ENCODE measurements at places on chromosomes 5 and 9.
A peak's percentile ranks its signal among the peaks of the same experiment; 100 is the strongest.

GRCh38 chr9:99185934-99186333 lies 35.8 kb downstream of the ALG2 start:
- no peak for DNase-seq

GRCh38 chr9:108933231-108933717 lies 650 bp downstream of the ELP1 start:
- no peak for DNase-seq

GRCh38 chr5:72066705-72067107 lies 40.6 kb upstream of the MAP1B start:
- DNase-seq = no peak

- no peak for DNase-seq
Measured at GRCh38 chr9:128607642-128608350, 48.9 kb downstream of the DYNC2I2 start.

DNA sequence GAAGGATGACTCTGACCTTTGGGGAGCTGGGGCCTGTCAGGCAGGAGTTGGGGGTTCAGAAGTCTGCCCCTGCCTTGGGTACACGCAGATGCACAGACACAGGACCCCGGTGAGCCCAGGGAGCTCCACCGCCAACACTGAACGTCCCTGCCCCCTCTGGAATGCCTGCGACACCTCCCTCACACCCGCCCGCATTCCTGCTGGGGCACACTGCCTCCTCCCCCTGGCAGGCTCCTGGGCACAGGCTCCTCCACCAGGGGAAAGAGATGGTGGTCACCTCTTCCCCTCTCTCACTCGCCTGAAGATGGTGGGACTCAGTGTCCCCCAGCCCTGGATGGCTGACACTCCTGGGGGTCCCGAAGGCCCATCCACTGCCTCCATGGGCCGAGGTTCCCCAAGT lies 12.0 kb downstream of the CRB2 start:
- no peak for DNase-seq

- DNase-seq = no peak
Measured at GRCh38 chr5:73256862-73257261, 83.9 kb downstream of the TMEM174 start.

DNA sequence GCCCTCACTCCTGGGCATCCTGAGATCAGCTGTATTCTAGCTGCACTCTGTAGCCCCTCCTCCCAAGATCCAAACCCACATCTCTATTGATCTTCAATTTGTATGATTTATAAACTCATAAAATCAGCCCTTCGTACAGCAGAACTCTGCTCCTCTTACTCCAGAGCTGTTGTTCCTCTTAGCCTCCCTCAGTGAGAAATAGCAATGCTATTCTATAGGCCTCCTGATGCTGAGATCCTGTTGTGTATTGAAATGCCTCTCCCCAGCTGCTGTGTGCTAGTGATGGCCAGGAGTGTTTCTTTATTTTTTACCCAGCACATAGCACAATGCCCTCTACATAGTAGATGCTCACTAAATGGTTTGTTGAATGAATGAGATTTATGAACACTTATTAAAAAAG lies 320.5 kb upstream of the ADCY2 start:
- DNase-seq = no peak

GRCh38 chr5:81757404-81757803 lies 6.5 kb upstream of the SSBP2 start:
- DNase-seq = no peak

DNA sequence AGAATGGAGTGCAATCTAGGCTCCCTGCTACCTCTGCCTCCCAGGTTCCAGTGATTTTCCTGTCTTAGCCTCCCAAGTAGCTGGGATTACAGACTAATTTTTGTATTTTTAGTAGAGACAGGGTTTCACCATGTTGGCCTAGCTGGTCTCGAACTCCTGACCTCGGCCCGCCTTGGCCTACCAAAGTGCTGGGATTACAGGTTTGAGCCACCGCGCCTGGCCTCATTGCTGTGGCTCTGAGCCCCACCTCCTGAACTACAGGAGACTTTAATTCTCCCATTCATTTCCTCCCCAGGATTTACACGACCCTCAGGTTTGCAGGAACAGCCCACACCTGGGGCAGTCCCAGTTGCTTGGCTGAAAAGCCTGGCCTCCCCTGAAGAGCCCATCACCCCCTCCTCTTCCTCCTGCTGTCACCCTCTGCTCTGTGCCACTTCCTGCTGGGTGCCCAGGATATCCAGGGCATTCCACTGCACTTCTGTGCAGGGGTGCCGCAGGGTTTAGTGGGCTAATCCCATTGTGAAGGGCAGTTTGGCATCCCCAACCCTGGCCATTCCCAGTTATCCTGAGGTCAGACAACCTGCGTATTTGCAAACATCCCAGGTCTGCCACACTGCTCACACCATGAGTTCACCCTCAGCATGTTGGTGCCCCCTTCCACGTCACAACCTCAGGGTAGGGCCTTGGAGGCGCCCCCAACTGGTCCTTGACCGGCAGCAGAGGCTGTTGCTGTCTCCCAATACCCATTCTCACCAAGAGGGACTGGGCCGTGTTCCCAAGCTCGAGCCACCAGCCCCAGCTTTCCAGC lies 265.0 kb upstream of the IRX4 start:
- DNase-seq = no peak

DNA sequence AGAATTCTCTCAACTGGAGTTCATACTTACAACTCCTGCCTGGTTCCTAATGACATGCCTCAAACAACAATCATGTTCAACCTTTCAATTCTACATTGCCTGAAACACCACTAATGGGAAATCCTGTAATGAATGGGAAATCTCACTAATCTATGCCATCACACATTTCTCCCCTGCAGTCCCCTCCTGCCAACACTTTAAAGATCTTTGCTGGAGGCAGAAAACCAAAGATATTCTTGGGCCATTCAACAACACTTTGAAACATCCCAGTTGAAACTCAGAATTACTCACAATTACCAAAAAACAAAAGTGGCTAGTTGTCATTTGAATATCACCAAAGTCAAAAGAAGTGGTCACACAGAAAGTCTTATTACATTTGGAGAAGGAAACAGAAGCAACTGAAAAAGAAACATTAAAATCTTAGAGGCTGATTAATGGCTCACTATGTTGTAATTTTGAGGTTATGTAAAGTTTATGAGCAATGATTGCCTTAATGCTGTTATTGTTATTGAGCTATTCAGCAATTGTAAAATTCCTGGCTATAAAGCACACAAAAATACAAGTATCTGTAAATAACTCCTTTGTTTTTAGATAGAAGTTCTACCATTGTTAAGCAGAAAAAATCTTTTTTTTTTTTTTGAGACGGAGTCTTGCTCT lies 313.4 kb upstream of the SLC30A5 start:
- DNase-seq = no peak

DNA sequence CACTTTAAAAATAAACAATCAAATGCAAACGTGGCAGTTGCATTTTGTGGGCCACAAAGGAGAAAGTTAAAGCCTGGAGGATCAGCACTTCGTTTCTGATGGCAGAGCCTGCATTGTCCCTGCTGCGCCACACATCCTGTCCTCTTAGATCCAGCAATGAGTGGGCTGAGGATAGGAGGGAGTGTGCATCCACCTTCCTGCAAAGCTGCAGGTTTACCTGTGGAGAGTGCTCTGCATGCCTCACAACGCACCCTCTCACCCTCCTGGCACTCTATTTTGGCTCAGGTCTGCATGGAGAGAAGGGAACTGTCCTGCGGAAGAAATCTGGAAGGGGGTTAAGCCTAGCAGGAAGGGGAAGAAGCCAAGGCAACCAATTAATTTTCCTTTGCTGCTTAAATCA lies 212.2 kb upstream of the SLC24A2 start:
- DNase-seq = no peak

- DNase-seq = no peak
Measured at GRCh38 chr9:61674465-61674864, 484.6 kb downstream of the SPATA31A7 start.

GRCh38 chr5:170634256-170634990 lies 130.6 kb downstream of the KCNIP1 start:
- DNase-seq = no peak

DNA sequence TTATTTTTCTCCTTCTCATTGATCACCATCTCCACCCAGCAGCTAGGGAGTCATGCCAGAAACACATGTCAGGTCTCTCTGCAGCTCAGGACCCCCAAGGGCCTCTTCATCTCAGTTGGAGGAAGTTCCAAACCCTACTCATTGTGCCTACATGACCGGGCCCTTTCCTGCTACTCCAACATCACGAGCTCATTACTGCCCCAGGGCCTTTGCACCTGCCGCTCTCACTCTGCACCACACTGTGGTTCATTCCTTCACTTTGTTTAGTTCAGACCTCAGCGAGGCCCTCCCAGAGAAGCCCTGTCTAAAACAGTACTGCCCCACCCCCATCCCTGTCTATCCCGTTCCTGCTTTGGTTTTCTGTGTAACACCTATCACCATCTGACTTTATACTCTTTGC lies 22.1 kb upstream of the AKNA start:
- DNase-seq = no peak

GRCh38 chr5:8953016-8953415 lies 592.9 kb downstream of the SEMA5A start:
- DNase-seq = no peak

DNA sequence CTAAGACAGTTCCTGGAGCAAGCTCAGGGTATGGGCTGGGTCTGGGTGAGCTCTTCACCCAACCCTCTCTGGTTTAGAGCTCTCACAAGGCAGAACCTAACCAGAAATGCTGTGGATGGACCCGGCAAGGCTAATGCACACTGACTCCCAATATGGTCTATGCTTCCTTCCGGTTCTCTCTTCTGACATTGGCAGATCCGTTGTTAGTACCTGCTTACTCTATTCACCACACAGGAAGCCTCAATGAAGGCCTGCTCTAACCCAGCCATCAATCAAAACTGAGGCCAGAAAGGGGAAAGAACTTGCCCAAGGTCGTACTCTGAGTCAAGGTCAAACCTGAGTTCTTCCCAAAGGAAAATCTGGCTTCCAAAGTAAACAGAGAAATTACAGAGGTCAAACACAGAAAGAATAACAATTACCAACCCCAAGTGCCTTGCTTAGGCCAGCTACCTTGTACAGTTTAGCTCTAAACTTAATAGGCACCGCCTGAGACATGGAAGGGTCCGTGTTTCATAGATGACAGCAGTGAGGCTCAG lies 46.0 kb upstream of the AKNA start:
- DNase-seq = no peak

DNA sequence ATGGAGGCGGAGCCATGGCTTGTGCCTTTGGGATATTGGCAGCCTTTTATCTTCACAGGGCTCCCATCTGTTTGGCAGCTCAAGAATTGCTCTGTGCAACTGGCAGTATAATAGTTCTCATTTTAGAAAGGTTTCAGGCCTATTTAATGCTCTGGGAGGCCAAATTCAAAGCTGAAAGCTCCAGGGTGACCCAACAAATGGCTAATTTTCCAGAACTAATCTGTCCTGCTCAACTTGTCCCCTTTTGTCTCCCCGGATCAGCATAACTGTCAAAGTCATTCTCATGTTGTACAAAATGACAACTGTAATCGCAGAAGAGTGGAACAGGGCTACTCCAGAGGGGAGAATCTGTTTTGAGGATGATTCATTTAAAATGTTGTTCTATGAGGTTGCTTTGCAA lies 52.6 kb upstream of the CXCL14 start:
- no peak for DNase-seq

GRCh38 chr5:124645396-124645795 lies 101.0 kb downstream of the ZNF608 start:
- no peak for DNase-seq

- peak; percentile 46 for DNase-seq
Measured at GRCh38 chr5:55324815-55325418, 17.1 kb downstream of the MTREX start.

DNA sequence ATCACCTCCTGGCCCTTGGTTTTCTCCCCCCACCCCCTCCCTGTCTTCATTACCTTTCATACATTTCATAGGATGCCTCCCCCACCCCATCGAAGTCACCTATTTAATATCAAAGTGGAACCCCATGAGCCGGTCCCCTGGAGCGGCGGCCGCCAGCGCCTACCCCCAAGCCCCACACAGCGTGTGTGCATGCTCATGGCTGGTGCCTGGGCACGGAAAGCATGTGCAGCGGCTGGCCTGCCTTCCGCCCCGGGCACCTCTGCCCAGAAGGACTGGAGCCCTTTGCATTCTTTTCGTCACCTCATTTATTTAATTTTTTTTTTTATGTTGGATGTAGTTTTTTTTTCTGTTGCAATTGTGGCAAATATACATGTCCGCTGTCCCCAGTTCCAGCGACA lies 116.2 kb downstream of the WNK2 start:
- DNase-seq = no peak

DNA sequence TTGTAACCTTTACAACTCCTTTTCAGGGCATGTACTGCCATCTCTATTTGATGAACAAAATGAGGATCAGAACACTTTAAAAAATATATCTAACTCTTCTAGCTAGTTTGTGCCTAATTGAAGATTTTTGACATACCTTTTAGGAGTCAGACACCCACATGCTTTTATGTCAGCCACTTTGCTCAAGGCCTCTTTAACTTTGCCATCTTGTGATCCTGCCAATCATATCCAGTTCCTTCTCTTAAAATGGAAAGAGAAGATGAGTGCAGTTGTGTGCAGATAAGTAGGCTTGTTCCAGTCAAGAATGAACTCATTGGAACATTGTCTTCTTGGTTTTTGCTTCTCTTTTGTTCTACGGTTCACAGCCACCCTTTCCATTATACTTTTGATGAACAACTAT lies 425.6 kb upstream of the TNC start:
- DNase-seq = no peak

GRCh38 chr5:172919525-172920446 lies 39.4 kb upstream of the RPL26L1 start:
- DNase-seq = no peak

DNA sequence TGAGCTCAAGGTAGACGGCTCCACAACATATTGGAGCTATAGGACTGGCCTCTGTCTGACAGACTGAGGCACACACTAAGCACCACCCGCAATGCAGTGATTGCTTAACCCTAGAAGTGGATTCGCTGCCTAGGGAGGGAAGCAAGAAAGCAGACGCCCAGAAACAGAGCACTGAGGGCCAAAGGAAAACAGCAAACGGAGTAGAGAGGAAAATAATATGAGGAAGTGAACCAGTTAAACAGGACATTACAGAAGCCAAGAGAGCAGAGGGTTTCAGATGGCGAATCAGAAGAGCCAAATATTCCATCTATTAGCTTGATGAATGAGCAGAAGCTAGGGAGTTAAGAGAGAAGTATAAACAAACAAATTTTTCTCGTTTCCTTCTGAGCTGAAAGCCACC lies 139.2 kb upstream of the LHFPL2 start:
- DNase-seq = no peak

DNA sequence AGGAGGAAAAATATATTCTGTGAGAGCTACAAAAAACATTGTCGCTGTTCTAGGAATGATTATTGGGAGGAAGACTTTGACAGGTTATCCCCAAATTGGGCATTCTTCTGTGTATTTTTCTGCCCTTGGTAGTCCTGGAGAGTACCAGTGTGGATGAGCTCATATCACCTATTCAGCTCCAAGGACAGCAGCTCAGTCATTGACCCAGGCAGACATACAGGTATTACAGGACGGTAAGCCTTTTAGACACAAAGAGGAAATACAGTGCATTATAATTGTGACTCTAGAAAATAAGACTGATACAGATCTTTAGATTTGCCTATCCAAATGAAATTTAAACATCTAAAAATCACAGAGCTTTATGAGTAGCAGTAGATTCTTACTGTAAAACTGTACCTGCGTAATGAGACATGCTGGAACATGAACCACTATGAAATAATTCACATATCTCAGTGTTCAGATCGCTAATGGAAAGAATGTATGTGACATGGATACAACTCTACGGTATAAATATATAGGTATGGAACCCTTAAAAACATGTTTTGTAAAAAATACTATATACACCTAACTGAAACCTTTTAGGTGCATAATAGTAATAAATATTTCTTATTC lies 56.0 kb downstream of the PLK2 start:
- DNase-seq = no peak

All from CD4-positive, alpha-beta T cell treated with Interleukin-2 at 100 ng/mL for 4 hours (primary cell).